ENCODE measurements at places on chromosomes 6 and 20.

DNA sequence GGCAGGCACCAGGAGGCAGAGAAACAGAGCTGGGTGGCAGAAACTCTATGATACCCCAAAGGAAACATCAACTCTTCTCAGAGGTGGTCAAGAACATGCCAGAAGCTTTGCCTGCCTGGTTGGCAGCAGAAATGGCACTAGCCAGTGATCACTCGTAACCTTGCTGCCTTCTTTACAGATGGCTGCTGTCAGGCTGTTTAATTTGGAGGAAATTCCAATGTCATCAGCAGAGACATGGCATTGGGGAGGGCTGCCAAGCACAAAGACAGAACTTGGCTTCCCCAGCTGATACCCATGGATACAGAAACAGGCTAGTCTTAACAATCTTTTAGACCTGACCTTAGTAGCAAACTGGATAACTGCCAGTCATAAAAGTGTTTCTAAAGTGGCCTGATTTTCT, 153.6 kb downstream of the GMPR start:
- DNase-seq: no peak

- peak; percentile 78 for DNase-seq
These were observed at the start of gene VNN1 for GRCh38 chr6:132713352-132714134. TSS of gene VNN1 (minus strand) at chr6:132714055. CDS start at chr6:132714035, 20 bp downstream.

DNA sequence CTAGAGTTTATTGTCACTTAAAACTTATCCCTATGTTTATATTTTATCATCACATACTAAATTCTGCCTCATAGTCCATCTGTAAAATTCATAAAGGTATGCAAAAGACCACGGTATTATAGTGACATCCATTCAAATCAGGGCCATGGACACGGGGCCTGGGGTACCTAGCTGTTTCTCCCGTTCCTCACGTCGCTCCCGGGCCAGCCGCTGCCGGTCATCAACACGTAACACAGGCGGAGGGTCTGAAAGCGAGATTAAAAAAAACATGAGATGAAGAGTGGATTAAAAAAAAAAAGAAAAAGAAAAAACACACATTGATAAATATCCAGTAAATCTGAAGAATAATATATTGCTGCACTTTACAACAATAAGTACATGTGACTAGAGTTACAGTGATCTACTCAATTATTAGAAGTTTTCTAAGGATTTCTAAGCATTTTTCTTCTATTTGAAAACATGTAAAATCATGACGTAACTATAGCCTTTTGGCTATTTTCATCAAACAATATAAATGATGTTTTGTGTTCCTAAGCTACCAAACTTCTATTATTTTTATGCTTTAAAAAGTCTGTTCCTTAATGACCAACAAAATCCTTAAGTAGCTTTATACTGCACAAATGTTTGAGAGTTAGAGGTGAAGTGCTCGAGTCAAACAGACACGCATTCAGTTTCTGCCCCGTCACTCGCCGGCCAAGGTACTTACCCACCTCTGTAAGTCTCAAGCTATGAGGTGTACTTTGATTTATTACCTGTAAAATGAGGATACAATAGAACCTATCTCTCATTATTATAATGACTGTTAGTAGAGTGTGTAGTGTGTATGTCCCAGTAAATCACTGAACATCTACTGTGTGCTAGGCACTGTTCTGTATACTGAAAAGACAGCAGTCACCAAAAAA, 122.1 kb upstream of the BCLAF1 start:
- no peak for DNase-seq

DNA sequence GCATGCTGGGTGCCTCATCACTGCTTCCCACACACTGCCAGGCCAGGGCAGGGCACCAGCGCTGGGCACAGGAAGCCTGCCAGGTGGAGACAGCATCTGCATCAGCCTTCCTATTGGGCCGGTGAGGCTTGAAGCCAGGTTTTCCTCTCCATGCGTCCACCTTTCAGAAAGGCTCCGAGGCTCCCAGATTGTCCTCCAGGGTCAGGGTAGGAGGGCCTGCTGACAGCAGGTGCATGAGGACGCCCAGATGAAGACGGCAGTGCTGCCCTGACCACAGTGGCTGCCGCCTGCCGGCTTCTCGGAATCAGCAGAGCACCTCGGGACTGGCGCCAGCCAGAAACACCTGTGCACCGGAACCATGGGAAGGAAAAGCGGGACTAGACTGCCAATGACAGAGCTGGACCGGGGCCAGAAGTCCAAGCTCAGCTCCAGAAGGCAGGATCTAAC, 170.5 kb upstream of the CST7 start:
- no peak for DNase-seq

GRCh38 chr6:38604700-38605099, 35.0 kb downstream of the BTBD9 start:
- DNase-seq: no peak

DNA sequence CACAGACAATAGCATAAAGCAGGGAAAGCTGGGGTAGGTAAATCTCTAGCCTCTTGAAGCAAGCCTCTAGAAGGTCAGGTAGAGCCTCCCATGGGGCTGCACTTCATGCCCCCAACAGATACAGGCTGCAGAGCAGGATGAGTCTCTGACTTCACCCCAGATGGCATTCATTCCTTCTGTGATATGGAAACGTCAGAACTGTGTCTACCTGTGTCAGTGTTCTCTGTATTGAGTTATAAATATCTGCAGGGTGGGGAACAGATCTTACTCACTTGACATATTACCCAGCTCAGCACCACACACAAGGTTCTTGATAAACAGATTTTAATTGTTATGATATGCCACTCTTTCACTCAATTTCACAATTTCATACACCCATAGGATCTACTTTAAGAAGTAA, 2.1 kb downstream of the LGSN start:
- DNase-seq: no peak

GRCh38 chr6:137873273-137873762, 6.3 kb downstream of the TNFAIP3 start:
- no peak for DNase-seq

GRCh38 chr6:25053875-25054371, 118.2 kb upstream of the RIPOR2 start:
- DNase-seq: no peak

GRCh38 chr6:63732336-63732735, 96.7 kb downstream of the PHF3 start:
- no peak for DNase-seq

DNA sequence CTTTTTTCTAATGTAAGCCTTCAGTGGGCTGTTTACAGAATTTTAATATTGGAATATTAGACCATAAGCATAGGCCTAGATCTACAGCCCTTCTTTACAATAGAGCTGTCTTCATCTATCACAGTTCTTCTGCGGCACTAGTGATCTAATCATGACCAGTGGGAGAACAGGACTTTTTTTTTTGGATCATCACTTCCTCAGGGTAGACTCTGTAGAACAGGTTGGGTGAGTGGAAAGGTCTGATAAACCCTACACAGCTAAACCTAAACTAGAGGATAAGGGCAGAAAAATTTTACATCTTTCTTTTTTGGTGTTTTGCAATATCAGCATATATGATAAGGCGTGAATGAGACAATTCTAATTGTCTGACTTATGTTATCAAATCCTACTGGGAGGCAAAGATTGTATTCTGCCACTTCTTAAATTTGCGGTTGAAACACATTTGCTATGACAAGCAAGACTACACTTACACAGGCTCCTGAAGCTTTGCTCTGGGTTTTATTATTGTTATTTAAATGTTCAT, 52.2 kb downstream of the GOPC start:
- DNase-seq: no peak

- no peak for DNase-seq
These were observed 93.3 kb downstream of the KCNQ5 start for GRCh38 chr6:72715119-72715518.

- no peak for DNase-seq
These were observed 6.8 kb downstream of the ADA start for GRCh38 chr20:44644667-44645131.

DNA sequence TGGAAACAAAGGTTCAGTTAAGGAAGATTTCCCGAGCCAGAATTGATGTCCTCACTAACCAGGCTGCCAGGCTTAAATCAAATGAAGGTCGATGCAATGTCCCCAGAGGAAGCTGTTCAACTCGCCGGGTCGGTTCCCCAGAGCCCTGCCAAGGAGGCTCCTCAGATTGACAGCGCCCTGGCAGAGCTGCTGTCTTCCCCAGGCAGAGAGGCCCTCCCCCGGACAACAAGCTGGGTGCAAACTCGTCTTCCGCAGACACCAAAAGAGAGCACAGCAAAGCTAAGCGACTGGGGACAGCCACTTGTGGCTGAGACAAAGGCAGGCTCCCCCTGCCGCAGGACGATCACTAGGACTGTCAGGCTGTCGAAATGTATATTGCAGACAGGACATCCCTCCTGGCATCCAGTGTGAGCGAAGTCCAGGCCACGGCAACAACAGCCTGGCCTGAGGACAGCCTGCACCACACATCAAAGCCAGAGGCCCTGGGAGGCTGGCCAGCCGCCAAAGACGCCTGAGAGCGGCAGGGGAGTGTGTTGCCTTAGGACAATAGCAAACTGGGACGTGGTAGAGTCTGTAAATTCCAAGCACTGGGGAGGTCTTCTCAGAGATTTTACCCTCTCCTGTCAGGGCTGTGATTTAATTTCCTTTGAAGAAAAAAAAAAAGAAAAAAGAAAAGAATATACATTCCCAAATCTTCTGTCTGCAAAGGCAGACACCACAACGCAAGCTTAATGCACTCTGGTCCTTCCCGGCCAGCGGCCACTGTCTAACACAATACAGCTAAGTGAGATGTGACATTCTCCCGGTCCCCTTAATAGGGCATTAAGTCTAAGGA, 99.1 kb downstream of the HIVEP2 start:
- no peak for DNase-seq

GRCh38 chr20:34573541-34574300, 15.2 kb downstream of the MAP1LC3A start:
- no peak for DNase-seq

- DNase-seq: no peak
These were observed at the start of gene SIRPA for GRCh38 chr20:1894951-1895673. TSS of gene SIRPA (plus strand) at chr20:1895407. CDS start at chr20:1895448, 41 bp downstream.

DNA sequence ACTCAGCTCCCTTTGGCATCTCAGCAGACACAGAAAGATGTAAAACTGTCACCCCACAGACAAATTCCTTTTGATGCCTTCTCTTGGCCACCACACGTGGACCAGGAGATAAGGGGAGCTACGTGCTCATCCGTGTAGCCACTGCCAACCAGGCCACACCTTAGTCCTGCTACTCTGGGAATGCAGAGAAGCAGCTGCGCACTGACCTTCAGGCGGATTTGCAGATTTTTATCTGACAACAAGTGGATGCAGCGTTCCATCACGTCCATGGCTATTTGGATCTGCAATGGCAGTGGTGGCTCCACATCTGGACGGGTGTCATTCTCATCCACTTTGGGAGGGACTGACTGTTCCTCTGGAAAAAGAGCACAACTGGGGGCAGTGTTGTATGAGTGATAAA, 30.8 kb downstream of the TTI1 start:
- no peak for DNase-seq

DNA sequence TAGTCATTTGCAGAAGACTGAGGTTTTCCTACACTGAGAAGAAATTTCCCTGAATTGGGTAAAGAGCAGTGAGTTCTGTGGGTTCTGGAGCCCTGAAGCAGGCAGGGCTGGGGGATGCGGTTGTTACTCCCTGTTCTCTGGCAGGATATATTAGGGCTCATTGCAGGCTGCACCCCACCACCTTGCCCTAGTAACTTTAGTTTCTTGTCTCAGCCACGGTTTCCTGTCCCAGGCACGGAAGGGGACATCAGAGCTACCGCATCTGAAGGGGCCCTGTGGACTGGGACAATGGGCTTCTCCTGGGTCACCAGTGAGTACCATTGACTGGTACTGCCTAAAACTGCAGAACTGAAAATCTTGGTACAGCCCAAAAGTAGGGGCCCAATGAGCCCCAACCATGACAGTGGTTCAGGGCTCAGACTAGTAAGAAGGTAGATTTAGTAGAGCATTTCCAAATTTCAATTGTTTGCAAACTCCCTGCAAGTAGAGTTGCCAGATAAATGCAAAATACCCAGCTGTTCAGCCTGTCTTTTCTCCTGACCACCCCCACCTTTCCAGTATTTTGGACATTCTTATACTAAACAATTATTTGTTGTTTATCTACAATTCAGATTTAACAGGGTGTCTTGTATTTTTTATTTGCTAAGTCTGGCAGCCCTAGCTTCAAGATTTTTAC, 54.5 kb upstream of the EYA2 start:
- DNase-seq: no peak

- no peak for DNase-seq
These were observed 647 bp upstream of the POU5F1 start for GRCh38 chr6:31170987-31171671.

DNA sequence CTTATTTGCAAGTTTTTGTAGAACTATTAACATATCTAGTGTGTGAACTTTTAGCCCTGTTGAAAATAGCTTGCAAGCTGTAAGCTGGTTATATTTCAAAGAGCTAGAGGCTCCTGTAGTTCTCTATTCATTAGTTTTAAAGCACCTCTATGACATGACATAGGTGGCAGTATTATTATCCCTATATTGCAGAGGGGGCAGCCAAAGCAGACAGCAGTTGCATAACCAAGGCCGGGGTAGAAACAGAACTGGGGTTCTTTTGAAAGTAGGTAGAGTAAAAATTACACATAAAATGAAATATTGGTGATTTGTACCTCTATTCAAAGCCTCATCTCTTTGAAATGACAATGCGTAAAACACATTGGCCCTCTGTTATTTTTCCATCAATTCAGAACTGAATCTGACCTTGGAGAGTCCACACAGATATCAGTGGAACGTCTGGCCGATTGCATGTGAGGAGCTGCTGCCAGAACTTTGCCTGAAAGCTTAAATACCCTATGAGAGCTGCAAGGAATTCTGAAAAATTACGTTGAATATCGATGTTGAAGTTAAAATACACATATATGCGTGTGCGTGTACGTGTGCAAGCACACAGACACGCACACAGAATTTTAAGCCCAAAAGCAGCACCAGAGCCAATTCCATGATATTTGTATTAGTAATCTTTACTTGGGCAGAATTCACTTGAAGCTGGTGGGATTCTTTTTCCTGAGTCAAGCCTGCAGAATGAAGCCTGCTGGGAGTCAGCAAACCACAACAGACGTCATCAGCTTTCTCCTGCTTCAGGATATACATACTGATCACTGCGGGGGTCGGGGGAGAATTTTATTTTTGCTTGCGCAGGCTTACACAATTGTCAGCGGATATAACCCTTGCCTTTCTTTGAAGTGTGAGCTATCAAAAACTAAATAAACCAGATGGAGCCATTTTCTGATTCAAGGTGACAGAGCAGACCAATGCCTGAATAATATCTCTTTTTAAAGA, 163.2 kb downstream of the PDE7B start:
- no peak for DNase-seq

- no peak for DNase-seq
These were observed 538 bp upstream of the GRM1 start for GRCh38 chr6:146028252-146028795.

GRCh38 chr20:52494244-52494643, 302.7 kb upstream of the ZFP64 start:
- peak; percentile 66 for DNase-seq

All from hematopoietic multipotent progenitor cell (in vitro differentiated cells).